ENCODE measurements at places on chromosomes 5 and 9.

- DNase-seq: no peak
Measured at GRCh38 chr5:179373961-179374505, 28.8 kb upstream of the ADAMTS2 start.

DNA sequence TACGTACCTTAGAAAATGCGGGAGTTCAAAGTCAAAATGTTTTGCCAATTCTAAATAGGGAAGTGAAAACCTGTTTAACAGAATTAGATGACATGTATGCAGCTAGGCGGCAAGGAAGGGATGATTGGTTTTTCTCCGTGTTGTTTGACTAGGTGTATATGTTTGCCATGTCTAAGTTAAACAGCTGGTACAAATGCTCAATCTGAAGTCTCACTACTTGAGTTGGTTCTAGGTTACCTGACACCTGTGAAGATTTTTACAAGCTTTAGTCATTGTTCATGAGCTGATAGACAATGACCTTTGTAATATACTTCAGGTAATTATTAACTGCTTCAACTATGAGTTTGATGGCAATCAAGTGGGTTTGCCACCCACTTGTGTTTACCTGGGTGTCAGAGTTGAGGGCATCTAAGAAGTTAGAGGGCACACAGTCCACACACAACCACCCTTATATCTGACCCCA lies 74.3 kb downstream of the SLC44A1 start:
- DNase-seq: no peak

- DNase-seq: no peak
Measured at GRCh38 chr5:152256580-152256979, 148.5 kb downstream of the NMUR2 start.

GRCh38 chr9:35051069-35051967 lies 21.1 kb downstream of the VCP start:
- DNase-seq: peak; percentile 11

DNA sequence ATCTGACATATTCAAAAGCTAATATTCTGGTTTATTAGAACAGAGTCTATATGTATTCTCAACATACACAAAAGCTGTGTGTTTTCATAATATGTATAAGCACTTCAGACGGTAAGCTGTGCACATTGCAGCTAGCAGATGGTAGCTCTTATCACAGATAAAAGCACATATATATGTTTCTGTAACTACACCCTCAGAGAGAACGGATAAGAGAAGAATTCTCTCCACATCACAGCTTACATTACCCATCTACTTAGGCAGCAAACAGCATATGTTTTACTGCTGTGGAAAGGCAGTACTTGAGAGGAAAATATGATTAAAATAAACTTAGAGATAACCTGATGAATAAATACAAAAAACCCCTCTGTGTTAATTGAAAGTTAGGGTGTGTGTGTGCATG lies 450.9 kb upstream of the ZNF608 start:
- no peak for DNase-seq

DNA sequence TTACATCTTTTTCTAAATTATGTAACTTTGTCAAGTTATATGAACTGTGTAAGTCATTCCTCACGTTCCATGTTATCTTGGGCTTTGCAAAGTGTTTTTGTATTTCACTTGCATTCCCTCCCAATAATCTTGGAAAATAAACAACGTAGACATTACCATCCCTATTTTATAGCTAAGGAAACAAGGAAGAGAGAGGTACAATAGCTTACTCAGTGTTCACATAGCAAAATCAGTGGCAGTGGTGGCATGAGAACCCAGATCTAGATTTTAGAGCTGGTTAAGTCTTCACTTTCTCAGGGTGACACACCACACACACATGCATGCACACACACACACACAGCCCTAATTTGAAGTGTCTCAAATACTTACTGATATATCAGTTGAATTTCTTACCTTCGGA lies 34.1 kb downstream of the NSA2 start:
- no peak for DNase-seq

GRCh38 chr9:21481470-21482056 lies 550 bp downstream of the IFNE start:
- DNase-seq: no peak

DNA sequence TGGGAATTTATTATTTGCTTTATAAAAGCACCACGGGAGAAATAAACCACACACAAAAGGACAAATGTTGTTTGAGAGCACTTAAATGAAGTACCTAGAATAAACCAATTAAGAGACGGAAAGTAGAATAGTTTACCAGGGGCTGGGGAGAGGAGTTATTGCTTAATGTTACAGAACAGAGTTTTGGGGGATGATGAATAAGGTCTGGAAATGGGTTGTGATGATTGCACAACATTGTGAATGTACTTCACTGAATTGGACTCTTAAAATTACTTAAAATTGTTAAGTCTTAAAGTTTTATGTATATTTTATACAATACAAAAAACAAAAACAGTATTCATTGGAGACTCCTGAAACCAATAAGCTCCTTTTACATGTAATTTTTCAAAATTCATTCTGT lies 1.5 kb downstream of the ZBTB43 start:
- DNase-seq: no peak

DNA sequence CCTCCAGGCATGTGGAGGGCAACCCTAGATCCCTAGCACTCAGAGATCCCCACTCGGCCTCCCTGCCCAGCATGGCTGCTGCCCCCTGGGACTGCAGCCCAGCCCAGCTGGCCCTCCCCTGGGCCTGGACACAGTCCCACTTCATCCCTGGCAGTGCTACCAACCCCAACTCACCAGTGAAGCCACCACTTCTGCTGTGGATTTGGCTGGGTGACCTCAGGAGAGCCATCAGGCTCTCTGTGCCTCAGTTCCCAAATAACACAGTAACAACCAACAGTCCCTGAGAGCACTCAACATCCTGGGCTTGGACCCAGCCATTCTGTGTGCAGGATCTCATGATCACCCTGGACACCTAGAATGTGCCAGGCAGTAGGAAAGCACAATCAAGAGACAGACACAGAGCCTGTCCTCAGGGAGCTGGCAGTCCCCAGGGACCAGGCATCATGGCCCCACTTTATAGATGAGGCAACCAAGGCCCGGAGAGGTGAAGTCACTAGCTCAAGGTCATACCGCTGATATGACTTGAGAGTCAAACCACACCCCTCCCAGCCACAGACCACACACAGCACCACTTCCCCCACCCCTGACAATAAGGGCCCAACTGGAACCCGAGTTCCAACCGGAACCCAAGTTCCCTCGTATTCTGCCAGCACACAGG lies 4.7 kb upstream of the PSMB7 start:
- no peak for DNase-seq

- DNase-seq: no peak
Measured at GRCh38 chr5:81450940-81451339, 57.0 kb upstream of the ACOT12 start.

- DNase-seq: no peak
Measured at GRCh38 chr9:137219757-137220316, 2.2 kb downstream of the RNF208 start.

DNA sequence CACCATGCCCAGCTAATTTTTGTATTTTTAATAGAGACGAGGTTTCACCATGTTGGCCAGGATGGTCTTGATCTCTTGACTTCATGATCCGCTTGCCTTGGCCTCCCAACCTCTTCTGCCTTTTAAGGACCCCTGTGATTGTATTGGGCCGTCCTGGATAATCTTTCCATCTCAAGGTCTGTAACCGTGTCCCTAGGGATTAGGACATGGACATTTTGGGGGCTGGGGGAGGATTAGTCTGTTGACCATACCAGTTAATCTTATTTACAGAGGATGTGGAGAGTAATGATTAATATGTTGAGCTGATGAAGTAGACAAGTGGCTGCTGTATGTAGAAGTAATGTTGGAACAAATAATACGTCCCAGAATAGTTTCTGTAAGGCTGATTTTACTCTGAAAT lies 23.1 kb downstream of the LNPEP start:
- DNase-seq: no peak

DNA sequence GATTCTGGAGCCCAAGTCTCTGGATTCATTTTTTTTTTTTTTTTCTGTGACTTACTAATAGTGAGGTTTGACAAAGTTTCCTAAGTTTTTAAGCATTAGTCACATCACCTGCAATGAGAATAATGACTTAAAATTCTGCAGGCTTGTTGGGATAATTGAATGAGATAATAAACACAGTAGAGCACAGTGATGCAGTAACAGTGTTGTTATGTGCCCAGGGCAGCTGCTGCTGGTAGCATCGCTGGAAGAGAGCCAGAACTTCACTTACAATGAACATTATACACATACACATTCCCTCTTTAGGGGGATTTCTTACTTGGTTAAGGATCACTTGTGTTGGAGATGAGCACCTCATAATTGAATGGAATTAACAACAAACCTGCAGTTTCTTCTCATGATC lies 78.9 kb downstream of the ALDH7A1 start:
- DNase-seq: no peak

DNA sequence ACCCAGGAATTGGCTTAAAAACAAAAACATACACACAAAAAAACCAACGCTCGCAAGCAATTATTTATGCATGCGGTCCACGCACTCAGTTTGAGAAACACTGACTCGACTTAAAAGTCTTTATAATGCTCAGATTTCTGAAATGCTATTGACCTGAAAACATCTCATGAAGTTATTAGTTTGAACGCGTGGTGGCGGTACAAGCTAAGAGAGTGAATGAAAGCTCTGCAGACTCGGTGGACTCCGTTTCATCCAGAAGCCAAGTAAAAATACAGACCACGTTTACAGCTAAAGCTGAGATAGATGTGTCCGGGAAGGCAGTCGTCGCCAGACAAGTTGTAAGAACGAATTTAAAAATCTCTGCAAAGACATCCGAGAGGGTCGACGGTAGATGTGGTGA lies at the start of gene PCDHB6:
Gene PCDHB6 (plus strand): TSS at position 246 of the 400 bp plus-strand sequence. CDS start 201 bp downstream, outside the sequence.
- no peak for DNase-seq

GRCh38 chr5:147203213-147203612 lies 31.6 kb upstream of the STK32A start:
- DNase-seq: no peak

DNA sequence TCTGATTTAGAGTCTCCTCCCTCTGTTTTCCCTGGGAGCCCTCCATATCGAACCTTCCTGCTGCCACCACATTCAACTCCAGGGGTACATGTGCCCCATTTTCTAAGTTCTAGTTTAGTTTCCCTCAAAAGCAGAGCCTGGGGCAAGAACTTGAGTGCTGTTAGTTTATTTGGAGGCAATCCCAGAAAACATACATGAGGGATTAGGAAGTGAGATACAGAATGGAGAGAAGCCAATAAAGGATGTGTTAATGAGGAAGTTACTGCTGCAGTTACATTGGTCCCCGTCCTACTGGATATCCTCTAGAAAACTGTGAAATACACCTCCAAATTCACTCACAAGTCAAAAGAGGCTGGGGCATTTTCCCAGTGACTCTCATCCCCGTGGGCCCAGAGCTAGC lies 159.4 kb upstream of the SMARCA2 start:
- no peak for DNase-seq

- DNase-seq: no peak
Measured at GRCh38 chr5:1383886-1384401, 39.0 kb upstream of the CLPTM1L start.

DNA sequence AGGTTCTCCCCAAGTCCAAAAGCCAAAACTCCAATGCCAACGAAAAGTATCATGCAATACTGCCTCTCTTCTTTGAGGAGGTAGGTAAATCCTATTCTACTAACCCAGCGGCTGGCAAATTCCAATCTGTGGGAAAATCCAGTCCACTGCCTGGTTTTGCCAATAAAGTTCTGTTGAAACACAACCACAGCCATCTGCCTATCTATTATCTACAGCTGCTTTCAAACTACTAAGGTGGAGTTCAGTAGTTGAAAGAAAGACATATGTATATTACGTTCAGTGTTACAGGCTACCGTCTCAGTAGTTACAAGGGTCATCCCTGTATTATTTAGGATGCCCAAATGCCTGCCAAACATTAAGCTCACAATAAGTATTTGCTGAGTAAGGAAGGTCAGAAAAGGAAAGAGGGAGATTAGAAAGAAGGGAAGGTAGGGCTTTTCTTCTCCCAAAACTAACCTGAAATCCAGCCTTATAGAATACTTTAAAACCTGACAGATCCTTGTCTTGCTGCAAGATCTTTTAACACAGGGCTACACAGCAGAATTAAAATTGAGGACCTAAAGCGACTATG lies 16.2 kb downstream of the ARL15 start:
- DNase-seq: no peak

GRCh38 chr5:75049456-75050351 lies 2.7 kb downstream of the GCNT4 start:
- peak; percentile 60 for DNase-seq

- no peak for DNase-seq
Measured at GRCh38 chr5:154647114-154647760, 107.9 kb upstream of the LARP1 start.

GRCh38 chr9:70574151-70574837 lies 159.8 kb upstream of the KLF9 start:
- no peak for DNase-seq

GRCh38 chr5:14662721-14663260 lies 1.7 kb upstream of the OTULIN start:
- no peak for DNase-seq

DNA sequence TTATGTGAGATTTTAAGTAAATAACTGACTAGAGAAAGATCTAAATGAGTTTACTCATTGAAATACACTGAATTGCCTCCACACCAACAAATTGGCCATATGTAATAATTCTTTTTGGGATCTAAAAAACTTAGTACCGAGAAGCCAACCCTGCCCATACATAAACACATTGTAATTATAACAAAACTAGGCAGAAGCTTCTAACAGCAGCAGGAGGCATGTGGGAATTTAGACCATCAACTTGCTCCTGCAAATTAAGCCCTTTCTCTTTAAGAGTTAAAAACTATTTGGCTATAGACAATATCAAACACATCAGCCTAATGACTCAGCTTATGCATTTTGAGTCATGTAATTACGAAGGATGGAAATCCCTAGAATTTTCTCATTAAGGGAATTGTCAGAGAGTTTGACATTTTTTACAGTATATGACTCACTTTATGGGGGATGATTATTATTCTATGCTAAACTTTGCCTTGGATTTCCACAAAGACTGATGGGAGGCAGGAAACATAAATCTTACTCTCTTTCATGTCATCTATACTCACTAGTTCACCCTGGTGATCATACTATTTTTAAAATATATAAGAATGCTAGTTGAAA lies 1.0 kb downstream of the IL7R start:
- no peak for DNase-seq

- no peak for DNase-seq
Measured at GRCh38 chr5:54090495-54091120, 219.8 kb downstream of the ARL15 start.

DNA sequence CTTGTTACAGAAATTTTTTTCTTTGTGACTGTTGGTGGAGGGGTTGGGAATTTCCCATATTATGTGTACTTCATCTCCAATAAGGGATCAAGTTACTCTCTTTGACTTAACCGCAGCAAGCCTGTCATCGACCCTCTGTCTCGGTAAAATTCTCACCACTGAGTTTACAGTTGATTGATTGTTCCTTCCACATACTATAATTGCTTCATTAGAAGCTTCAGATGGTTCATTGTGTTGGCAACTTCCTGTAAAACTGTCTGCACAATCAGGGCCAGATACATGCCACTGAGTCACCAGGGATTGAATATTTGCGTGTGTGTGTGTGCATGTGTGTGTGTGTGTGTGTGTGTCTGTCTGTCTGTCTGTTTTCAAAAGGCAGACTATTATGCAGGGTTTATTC lies 176.6 kb downstream of the ZNF462 start:
- DNase-seq: no peak

- DNase-seq: no peak
Measured at GRCh38 chr9:117335837-117336433, 78.9 kb downstream of the ASTN2 start.

- DNase-seq: no peak
Measured at GRCh38 chr9:124488641-124489210, 18.5 kb downstream of the NR5A1 start.

GRCh38 chr5:170183816-170184687 lies 48.7 kb upstream of the C5orf58 start:
- DNase-seq: peak; percentile 4

GRCh38 chr5:22593592-22593991 lies 259.6 kb downstream of the CDH12 start:
- DNase-seq: no peak
